NCI-H1417 treated with DMSO at 0.1 percent for 48 hours (cell line): ENCODE measurements at places on chromosomes 7 and 10.

- DNase-seq = no peak
Observed at GRCh38 chr7:132869166-132869861, 212.6 kb downstream of the CHCHD3 start.

GRCh38 chr10:35464825-35465456 is 128.6 kb downstream of the CCNY start:
- DNase-seq = no peak

- no peak for DNase-seq
Observed at GRCh38 chr7:50655020-50655419, 89.8 kb upstream of the DDC start.

- no peak for DNase-seq
Observed at GRCh38 chr10:50260791-50261281, 9.5 kb upstream of the ASAH2 start.

DNA sequence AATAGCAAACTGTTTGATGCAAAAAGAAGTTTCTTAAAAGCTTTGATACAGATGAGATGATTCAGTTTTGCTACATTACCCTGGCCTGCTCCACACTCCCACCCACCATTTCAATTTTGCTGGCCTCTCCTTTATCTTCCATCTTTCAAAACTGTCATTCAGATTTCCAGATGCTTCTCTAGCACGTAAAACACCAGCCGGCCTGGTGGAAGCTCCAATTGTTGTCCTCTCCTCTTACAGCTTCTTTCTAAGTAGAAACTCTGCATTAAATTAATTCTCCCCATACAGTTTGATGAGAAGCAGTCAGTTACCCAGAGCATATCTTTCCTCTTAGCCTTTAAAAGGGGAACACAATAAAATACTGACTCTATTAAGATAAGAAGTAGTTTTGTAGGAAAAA is 34.3 kb upstream of the ELMO1 start:
- no peak for DNase-seq

DNA sequence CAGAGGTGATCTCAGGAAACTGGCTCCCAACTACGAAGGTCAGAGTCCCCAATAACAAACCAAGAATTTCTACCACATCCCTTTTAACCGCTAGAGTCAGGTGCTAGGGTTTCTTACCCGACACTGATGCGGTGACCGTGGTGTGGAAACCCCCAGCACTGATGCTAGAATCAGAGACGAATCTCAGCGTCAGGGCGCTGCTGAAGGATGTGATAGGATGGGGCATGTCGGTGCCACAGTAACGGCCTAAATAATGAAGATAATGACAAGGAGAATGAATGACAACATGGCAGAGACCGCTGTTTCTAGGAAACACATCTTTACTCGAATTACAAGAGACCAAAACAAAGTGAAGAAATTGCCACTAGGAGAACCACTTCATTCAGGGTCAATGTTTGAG is 131.1 kb upstream of the RSU1 start:
- no peak for DNase-seq

DNA sequence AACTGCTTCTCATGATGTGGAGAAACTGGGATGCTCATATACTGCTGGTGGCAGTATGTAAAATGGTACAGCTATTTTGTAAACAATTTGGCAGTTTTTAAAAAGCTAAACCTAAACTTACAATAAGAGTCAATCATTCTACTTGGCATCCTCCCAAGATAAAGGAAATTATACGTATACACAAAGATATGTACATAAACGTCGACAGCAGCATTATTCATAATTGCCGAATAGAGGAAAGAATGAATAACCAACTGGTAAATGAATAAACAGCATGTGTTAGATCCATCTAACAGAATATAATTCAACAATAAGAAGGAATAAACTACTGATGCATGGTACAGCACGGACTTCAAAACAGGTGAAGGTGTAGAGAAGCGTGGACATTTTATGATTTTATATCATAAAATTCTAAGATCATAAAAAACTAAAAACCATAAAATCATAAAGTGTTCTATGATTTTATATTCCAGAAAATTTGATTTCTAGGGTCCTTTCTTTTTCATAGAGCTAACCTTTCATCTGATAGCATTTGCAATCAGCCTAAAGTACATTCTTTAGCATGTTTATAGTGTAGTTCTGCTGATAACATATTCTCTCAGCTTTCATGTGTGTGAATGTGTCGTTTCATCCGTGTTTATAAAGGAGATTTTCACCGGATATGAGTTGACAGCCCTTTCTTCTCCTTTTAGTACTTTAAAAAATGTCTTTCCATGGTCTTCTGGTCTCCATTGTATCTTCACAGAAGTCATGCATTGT is 261.5 kb downstream of the DIP2C start:
- DNase-seq = peak; percentile 1

GRCh38 chr7:79598351-79598750 is 144.9 kb upstream of the MAGI2 start:
- peak; percentile 72 for DNase-seq

GRCh38 chr10:27646604-27647175 is 98.9 kb downstream of the MKX start:
- DNase-seq = no peak

DNA sequence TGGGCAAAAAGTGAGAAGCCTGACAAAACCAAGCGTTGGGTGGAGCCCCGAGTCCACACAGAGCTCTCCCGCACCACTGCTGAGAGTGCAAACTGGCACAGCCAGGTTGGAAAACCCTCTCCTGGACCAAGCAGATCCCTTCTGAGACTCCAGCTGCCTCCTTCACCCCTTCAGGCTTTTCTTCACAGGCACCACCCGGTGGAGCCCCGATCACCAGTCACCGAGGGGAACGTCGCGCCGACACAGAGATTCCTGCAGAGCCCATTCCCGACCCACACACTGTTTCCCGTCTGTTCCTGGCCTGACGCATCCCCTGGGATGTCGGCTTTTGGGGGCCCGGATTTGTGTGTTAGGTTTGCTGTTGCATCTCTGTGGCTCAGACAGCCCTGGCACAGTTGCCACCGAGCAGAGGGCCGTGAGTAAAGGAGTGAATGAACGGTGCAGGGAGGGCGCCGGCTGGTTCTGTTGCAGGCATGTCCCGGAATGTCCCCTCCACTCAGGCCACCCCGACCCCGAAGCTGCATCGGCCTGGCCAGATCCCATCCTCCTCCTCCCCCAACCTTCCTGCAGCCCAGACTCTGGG is 51.0 kb upstream of the INPP5A start:
- DNase-seq = no peak

DNA sequence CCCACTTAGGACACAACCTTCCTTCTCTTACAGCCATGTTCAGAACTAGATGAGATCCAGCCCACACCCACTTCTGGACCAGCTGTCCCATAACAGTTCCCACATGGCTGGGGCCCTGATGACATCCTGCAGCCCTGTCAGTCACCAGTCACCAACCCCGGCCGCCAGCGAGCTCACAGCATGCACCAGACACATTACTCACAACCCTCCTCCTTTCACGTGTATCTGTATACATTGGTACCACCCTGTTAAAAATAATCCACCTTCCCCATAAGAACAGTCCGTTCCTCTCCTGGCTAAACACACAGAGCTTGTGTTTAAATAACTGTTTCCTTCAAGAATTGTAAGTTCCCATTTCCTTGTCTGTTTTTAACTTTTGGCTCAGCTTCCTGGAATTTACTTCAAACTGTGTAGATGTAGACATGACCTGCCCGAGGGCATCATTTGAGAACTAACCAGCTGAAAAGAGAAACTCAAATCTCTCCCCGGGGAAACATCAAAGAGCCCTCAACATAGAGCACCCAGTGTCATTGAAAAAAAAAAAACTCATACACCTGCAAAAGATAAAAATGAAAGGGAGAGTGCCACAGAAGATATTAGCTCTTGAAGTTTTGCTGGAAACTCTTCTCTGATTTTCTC is 26.0 kb upstream of the PRLHR start:
- no peak for DNase-seq
